ENCODE measurements at places on chromosomes 1 and 21.
A peak's percentile ranks its signal among the peaks of the same experiment; 100 is the strongest.

- no peak for DNase-seq
Observed at GRCh38 chr1:75725861-75726361, 1.4 kb downstream of the ACADM start.

DNA sequence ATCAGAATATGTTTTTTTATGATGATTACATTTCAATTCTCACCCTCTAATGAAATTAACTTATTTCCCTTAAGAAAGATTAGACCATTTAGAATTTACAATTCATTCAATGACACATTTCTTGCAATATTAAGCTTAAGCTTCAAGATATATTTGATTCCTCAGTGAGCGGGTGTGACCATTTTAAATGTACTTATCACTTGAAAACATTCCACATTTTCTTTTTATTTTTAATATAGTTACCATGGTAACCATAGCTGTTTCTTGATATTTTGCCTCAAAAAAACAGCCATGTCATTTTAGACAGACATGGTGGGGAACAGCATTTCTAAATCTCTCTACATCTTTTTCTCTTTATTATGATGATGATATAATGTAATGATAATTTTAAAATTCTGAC, 1029.0 kb upstream of the B3GALT2 start:
- DNase-seq, result no peak

- DNase-seq, result no peak
Observed at GRCh38 chr1:101005183-101005582, 20.4 kb downstream of the DPH5 start.

DNA sequence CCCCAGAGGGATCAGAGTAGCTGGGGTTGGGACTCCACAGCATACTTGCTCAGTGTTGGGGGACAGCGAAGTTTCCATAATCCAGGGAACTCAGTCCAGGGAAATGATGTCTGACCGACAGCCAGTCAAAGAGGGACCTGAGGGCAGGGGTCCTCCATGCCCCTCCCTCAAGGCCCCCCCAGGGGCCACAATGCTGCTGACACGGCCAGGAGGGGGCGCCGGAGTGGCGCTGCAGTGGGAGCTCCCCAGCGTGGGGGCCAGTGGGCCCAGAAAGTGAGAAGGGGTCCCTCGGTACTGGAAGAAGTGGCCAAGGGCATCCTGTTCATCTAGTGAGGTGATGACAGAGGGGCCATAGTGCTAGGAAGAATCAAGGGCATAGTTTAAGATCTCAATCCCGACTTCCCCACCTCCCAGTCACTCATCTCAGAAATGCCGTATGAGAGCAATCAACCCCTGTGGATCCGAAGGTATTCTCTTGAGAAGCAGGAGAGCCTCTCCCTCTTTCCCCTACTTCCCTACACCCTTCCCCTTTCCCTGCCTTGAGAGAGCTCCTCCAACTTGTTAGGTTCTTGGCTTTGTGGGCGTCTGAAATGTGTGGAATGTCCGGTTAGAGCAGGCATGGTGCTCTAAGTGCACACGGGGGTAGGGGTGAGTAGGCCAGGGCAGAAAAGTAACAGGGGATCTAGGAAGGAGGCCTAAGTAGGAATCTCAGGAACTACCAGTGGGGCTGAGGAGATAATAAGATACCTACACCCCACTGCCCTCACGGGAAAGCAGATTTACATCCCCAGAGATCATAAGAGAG, 4.1 kb downstream of the NUDT17 start:
- peak; percentile 60 for DNase-seq

GRCh38 chr1:212158912-212159796, 123.6 kb downstream of the DTL start:
- no peak for DNase-seq

DNA sequence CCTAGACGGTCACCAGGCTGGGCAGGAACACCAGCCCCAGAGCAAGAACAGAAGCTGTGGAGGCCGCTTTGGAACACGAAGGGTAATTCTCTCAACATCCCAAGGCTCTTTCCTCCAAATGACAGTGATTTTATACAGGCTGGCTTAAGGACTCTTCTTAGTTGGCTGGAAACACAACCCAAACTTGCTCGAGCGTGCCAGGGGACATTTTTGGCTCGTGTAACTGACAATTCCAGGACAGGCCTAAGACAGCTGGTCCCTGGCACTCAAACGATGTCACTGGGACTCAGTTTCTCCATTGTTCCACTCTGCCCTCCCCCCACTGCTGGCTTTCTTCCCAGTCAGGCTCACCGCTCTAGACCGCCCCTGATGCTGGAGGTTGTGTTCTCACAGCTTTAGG, 164.7 kb downstream of the NPHP4 start:
- no peak for DNase-seq

GRCh38 chr1:18721041-18721440, 90.4 kb downstream of the PAX7 start:
- DNase-seq, result no peak

DNA sequence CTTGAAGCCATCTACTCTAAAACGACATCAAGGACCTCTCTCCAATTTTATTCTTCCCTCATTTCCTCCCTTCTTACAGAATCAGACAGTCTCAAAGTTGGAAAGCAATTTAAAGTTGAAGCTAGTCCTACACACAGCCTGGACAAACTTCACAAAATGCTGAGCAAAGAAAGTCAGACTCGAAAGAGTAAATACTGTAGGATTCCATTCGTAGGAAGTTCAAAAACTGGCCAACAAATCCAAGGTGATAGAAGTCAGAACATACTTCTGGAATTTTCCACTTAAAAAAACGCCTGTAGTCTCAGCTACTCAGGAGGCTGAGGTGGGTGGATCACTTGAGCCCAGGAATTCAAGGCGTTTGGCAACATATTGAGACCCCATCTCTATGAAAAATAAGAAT, 19.6 kb downstream of the SYF2 start:
- no peak for DNase-seq

DNA sequence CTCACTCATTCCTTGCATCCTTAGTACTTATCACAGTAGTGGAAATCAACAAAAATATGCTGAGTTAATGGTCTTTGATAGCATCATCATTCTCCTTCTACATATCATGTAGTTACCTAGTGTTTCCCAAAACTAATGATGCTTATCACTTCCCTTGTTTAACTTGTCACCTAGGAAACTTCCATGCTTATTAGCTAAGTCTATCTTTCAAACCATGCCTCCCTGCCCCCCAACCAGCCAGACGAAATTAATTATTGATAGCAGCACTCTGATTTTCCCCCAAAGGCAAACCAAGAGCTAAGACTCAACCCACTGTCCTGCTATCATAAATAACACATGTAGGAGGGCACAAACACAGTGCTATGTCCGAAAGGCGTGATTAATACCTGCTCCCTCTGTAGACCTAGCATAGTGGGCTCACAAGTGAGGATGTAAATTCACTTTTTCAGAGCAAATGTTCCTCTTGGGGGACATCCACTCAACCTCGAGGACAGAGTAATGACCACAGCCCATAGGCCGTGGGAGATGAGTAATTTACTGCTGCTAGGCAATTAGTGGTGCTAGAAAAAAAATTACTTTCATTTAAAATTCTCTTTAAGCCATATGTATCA, 25.8 kb upstream of the LPAR3 start:
- DNase-seq, result no peak

DNA sequence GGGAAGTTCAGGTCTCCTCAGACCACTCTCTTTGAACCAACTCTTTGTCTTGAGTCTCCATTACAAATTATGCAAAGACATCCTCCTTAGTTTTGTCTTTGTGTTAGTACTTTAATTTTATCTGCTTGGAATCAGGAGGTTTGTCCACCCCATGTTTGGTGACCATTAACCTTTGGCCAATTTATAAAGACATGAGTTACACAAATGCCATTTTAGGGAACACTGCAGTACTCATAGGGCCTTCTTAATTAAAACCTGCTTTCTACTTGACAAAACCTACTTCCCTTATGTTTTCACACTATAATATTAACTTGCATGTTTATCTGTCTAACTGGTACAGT, 7.9 kb upstream of the CDC73 start:
- DNase-seq, result no peak

GRCh38 chr1:114094363-114094634, 59.4 kb downstream of the SYT6 start:
- no peak for DNase-seq

GRCh38 chr1:219433001-219433400, 179.9 kb downstream of the ZC3H11B start:
- no peak for DNase-seq

GRCh38 chr1:78839704-78840277, 166.7 kb downstream of the ADGRL4 start:
- DNase-seq, result peak; percentile 16

GRCh38 chr1:178353524-178353923, 143.2 kb downstream of the CLEC20A start:
- no peak for DNase-seq

DNA sequence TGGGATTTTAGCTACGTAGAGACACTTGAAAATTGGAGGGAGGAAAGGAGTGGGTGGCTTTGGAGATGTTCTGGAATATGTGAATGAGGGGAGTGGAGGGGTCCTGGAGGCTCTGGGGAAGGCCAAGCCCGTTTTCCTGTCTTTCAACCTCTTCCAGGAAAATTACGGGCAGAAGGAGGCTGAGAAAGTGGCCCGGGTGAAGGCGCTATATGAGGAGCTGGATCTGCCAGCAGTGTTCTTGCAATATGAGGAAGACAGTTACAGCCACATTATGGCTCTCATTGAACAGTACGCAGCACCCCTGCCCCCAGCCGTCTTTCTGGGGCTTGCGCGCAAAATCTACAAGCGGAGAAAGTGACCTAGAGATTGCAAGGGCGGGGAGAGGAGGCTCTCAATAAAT, 442 bp upstream of the RUSC1 start:
- no peak for DNase-seq

DNA sequence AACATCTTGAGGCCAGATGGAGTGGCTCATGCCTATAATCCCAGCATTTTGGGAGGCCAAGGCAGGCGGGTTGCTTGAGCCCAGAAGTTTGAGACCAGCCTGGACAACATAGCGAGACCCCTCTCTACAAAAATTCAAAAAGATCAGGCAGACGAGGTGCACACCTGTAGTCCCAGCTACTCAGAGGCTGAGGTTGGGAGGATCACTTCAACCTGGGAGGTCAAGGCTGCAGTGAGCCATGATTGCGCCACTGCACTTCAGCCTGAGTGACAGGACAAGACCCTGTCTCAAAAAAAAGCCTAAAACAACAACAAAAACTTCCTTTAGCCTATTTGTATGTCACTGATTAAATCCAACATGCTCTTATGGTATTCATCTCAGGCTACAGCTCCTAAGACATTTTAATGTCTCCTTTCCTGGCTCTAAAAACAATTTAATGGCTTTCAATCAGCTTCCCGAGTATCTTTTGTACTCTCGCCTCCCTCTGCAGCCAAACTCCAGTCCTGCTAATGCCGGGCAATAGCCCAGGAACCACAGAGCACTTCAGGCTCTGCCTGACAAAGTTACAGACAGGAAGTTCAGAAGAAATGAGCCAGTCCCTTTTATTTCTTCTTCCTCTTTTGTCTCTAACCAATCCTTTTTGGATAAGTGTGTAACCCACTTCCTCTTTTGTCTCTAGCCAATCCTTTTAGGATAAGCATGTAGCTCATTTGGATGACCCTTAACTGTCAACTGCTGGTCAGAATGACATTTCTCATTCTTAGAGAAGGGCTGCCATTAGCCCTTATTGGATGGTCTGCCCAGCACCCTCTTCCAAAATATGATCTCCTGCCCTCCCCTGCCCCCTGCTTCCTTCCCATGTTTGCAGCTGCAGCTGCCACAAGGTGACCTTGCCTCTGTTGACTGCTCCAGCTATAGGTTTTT, 6.6 kb upstream of the DOP1B start:
- no peak for DNase-seq

DNA sequence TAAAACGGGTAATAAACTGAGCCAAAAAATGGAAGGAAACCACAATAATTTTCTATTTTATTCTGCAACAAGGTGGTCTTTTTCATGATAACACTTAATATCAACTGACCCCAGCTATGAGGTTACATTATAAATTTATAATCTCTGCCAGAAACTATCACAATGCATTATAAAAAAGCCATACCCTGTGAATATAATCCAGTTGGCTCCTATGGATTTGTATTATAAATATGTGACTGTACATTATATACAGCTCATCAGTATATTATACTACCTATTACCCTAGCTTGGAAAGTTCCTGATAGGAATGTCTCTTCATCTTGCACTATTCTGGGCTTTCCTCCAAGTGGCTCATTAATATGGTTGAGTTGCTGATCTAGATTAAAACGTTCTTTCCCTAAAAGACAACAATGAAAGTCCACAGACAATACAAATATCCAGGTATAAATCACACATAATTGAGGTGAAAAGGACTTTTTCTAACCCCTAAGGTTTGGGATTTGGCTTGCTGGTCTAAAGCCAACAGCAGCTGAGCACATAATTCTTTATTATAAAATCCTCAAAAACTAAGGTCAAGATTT, 487.7 kb downstream of the TTLL7 start:
- DNase-seq, result no peak

DNA sequence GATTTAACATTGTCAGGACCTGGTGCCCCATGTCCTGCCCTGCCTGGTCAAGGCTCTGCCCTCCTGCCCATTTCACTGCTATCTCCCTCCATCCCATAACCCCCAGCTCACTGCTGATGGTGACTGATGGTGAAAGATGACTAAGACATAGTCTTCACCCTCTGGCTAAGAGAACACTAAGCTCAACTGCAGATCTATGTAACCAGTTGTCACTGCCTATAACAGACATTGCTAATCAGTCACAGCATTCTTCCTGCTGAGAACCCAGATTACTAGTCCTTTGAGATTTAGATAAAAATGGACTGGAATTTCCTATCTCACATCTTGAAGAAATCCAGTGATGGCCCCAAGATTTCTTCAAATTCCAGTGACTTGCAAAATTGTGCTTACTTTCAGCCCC, 8.0 kb upstream of the ZNF362 start:
- no peak for DNase-seq

DNA sequence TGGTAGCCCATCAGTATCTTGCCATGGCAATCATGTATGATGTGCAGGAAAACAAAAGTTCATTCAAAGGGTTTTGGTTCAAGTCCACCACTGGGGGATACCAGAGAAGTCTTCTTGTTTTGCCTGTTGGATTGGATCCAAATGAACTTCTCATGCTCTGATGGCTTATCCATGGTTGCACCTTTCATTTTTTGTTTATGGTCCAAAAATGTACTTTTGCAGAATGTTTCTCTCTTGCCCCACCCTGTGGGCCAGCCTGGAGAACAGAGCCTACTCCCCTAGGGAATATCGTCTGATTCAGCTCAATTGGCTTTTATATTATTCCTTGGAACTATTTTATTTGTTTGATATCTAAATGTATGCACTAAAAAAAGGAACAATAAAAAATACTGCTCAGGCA, 20.1 kb upstream of the CLCA1 start:
- DNase-seq, result no peak

GRCh38 chr1:53145051-53145600, 2.7 kb upstream of the SLC1A7 start:
- DNase-seq, result no peak

Measured in WTC11 (cell line).